Cerebellum (tissue), 4 donors: ENCODE measurements at places on chromosomes 7 and 10.

- DNase-seq = no peak
Measured at GRCh38 chr7:84196084-84196503, 1.5 kb upstream of the SEMA3A start.

GRCh38 chr7:29102558-29103151 is 43.7 kb downstream of the CPVL start:
- DNase-seq = no peak

DNA sequence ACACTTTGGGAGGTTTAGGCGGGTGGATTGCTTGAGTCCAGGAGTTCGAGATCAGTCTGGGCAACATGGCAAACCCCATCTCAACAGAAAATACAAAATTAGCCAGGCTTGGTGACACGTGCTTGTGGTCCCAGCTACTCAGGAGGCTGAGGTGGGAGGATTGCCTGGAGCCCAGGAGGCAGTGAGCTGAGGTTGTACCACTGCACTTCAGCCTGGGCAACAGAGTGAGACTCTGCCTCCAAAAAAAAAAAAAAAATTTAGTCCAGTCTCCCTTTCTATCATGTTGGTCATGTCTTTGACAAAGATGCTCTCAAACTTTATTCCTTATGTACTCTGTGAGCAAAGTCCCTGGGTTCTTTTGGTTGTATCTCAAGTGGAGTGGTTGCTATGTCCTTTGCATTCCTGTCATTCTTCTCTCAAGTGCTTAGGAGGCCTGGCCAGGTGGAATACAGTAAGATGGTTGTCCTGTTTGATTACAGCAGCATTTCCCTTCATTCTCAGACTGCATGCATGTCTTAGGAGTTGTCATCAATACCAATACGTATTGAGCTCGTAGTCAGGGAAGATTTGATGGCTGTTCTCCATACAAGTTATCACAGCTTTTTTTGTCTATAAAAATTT is 85.7 kb downstream of the MMRN2 start:
- no peak for DNase-seq

DNA sequence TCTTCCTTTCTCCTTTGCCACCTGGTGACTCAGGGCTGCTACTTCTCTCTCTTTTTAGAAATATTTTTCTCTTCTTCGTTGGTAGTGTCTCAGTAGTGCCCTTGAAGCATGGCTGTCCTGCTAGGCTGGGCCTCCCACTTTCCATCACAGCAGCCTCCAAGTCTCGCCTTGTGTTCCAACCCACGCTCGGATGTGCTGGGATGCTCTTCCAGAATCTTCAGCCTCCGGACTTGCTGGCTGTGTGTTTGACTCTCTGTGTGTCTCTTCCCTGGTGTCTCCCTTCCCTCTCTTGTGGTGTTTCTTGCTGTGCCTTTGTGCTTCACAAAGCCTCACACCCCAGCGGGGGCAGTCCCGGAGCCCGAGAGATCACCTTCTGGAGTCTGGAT is 100.5 kb downstream of the INPP5A start:
- no peak for DNase-seq

DNA sequence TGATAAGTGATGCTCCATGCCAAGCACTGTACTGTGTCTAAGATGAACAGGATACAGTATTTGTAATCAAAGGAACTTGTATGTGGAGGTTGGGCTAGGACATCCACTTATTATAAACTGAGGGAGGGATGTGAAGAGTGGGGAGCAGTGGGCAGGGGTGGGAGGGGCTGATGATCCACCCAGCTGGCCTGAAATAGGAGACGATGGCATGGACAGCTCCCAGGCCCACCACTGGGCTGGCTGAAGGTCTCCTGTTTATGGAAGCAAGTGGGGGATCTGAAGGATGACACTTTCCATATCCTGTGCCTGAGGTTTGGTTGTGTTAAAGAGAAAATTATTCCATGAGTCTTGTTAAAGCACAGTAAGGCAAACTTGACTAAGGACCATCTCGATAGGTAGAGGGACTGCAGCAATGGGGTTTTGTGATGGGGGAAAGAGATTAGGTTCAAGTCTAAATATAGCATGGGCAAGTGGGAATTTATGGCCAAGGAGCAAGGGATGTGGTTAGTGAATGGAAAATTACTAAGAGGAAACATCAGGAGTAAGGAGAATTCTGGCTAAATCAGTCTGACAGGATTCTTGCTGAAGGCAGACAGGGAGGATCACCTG is 124.6 kb downstream of the CCNY start:
- no peak for DNase-seq

DNA sequence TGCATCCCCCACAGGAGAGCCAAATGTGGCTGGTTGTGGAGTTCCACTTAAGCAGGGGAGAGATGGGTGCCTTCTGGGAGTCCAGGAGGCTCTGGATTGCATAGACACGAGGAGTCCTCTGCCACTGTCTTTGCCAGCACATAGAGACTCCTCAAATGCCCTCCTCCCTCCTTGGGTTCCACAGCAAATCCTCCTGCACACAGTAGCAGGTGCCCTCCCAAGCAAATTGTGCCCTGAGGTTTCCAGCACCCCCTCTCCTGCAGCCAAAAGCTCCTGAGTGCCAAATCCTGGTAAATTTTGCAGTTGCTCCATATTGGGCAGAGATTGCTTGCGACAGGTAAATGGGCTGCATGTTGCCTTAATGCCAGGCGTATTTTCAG is 5.8 kb downstream of the EVX1 start:
- DNase-seq = no peak

- no peak for DNase-seq
Measured at GRCh38 chr7:45007106-45007505, 7.1 kb downstream of the CCM2 start.

- DNase-seq = no peak
Measured at GRCh38 chr7:105353752-105354328, 34.9 kb downstream of the SRPK2 start.

GRCh38 chr7:75649462-75649861 is 89.3 kb downstream of the HIP1 start:
- no peak for DNase-seq

- DNase-seq = no peak
Measured at GRCh38 chr7:136588216-136588615, 280.2 kb upstream of the CHRM2 start.

GRCh38 chr10:103145046-103145445 is 48.0 kb downstream of the NT5C2 start:
- DNase-seq = no peak

- no peak for DNase-seq
Measured at GRCh38 chr10:71069909-71070666, 142.3 kb upstream of the UNC5B start.

GRCh38 chr10:97916586-97916985 is 66.9 kb downstream of the GOLGA7B start:
- DNase-seq = peak; percentile 48

- DNase-seq = no peak
Measured at GRCh38 chr10:125334545-125334944, 174.2 kb upstream of the CTBP2 start.

DNA sequence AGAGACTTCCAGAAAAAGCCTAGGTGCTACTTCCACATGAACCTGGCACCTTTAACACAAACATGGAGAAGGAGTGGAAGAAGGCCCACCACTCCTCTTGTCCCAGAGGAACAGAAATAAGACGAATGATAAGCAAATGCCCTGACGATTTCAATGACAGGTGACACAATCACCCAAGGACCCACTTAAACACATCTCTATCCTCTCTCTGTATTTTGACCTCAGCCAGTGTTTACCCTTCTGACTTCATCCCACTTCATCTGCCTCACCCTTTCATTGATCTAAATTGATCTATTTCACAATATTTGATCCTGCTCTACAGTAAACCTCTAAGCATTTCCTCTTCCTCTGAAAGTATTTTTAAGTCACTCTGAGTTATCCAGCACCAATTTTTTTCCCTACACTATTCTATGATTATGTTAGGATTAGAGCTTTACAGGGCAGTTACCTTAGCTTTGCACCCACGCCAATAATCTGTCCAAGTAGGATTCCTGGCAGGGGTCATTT is 9.1 kb downstream of the GOT1 start:
- DNase-seq = no peak

- no peak for DNase-seq
Measured at GRCh38 chr10:50625649-50626132, 1.9 kb upstream of the SGMS1 start.

- DNase-seq = no peak
Measured at GRCh38 chr10:20836401-20836800, 60.7 kb downstream of the NEBL start.

- no peak for DNase-seq
Measured at GRCh38 chr7:620056-620455, 100.4 kb upstream of the PDGFA start.

DNA sequence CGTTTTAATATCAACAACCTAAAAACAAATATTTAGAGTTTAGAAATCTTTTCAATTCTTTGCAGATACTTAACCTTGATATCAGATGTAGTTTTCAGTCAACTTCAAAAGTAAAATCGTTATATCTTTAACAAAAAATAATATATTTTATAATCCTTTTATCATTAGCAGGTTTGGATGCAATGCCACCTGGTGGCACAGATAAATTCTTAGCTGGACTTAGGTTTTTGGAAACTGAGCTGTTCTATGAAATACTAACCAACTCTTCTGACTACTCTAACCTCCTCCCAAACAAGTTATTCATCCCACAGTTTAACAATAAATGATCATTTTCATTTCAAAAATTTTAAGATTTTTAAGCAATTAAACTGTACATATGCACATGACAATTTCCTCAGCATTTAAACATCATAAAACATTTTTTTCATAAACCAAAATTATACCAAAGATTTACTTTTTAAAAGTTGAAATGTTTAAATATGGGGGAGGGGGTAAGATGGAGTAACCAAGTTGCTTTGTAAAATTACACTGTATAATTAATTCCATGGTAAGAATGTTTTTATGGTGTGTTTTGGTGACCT is 56.9 kb downstream of the HIBADH start:
- DNase-seq = no peak

GRCh38 chr10:74189999-74190421 is 39.0 kb downstream of the ADK start:
- DNase-seq = no peak

DNA sequence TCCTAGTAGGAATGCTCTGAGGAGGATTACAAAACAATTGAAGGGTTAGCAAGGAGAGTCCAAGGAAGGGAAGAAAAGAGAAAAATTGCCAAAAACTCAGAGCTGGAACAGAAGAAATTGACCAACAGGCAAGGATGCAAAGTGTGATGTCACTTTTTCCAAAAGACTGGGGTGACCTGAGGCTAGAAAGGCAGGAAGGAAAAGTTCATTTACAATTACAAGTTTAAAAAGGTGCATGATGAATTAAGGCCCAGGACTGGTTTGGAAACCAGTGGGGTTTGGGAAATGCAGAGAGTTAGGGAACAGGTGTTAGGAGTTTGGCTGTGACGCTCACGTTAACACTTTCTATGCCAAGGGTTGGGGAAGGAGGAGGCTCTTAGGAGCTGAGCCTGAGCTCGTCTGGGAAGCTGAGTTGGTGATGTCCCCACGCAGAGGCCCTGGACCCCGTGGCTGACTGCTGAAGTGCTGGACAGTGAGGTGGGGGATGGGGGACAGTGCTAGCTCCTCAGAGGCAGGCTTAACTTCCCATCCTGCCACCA is 92.6 kb upstream of the PODXL start:
- DNase-seq = no peak

- no peak for DNase-seq
Measured at GRCh38 chr7:32536585-32536984, 41.3 kb downstream of the AVL9 start.

DNA sequence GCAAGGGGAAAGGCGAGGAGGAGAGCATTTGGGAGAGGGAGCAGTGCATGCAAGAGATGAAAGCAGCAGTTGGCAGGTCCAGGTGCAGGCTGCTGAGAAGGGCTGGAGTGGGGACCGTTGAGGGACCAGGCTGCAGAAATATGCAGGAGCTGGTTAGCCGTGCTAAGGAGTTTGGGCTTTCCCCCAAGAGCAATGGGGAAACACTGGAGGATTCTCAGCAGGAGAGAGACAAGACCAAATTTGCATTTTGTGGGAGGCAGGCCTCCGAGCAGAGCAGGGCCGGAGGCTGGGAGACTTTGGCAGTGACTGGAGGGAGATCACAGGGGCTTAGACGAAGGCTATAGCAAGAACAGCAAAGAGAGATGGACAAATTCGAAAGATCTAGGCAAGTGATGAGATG is 11.8 kb downstream of the BTBD16 start:
- no peak for DNase-seq

DNA sequence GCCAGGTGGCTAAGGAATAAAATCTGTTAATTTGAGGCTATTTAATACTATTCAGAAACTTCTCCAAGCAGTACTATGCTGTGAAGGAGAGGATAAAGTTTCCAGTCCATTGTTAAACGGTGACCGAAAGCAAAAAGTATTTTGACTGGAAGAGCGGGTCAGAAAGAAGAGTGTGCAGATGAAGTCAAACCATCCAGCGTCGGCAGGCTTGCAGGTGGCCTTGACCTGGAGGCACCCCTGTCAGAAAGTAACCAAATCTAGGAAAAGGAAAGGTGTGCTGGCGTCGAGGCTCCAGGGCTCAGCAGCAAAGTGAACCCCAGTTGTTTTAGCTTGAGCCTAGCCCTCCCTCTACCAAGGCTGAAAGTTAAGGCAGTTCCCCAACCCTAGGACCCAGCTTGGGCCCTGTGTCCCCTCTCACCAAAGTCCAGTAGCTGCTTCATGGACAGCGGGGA is 544 bp downstream of the PDK4 start:
- no peak for DNase-seq

GRCh38 chr7:136911344-136911743 is 42.9 kb downstream of the CHRM2 start:
- DNase-seq = no peak

DNA sequence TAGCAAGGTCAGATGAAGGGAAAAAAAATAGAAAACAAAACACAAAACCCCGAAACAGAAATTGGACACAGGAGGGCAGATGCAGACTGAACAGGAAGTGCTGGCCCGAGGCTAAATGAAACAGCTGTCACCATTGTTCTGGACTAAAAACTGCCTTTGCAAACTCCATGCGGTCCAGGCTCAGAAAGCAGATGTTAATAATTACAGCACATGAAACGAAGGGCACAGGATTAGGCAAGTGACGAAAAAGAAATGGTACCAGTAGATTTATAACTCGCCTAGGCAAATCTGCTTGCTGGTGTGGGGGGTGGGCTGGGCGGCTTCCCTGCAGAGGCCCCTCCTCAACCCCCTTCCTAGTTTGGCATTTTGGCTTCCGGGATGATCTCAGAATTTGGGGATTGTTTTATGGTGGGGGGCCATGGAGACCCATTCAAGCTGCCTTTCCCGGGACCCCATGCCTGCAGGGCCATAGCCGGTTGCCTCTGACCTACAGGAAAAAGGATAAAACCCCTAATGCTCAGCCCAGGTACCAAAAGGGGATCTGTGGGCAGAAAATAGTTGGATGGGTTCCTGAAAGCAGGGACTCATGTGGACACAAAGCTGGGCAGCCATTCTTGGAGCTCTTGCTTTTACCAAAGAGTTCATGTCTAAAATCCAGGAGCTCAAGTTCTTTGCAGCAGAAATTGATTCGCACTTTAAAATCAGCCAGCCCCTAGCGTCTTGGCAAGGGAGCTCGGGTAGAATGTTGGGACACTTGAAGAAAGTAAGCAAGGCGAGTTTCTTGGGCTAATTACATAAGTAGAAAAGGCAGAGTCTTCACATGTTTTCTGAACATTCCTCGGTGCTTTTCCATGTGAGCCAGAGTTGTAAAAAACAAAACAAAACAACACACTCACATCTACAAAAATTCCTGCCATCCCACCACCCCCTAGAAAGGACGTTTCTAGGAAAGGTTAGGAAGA is 39.0 kb upstream of the EMX2 start:
- no peak for DNase-seq
